ENCODE measurements at places on chromosomes 1 and 21.
A peak's percentile ranks its signal among the peaks of the same experiment; 100 is the strongest.

- no peak for DNase-seq
These were observed 500.8 kb upstream of the PBX1 start for GRCh38 chr1:164058198-164058597.

DNA sequence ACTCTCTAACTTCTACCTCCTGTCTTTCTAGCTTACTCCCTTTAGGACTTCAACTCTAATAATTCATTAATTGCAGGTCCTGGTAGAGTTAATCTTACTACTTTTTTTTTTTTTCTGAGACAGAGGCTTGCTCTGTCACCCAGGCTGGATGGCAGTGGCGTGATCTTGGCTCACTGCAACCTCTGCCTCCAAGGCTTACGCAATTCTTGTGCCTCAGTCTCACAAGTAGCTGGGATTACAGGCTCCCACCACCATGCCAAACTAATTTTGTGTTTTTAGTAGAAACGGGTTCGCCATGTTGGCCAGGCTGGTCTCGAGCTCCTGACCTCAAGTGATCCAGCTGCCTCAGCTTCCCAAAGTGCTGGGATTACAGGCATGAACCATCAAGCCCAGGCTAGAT is 15.7 kb downstream of the BTBD8 start:
- no peak for DNase-seq

GRCh38 chr1:178844436-178844835 is 26.4 kb downstream of the ANGPTL1 start:
- DNase-seq: no peak

DNA sequence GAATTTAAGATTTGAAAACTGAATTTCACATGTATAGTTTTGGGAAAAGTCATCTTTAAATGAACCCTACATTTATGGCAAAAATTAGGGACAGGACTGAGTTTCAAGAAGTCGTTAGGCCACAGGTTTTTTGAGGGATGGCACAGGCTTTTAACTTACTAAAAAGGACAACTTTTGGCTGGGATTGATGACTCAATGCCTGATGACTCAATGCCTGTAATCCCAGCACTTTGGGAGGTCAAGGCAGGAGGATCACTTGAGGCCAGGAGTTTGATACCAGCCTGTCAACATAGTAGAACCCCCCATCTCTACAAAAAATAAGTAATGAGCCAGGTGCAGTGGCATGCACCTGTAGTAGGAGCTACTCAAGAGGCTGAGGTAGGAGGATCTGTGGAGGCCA is 15.9 kb downstream of the UCK2 start:
- no peak for DNase-seq

GRCh38 chr1:196088541-196088940 is 519.7 kb downstream of the KCNT2 start:
- no peak for DNase-seq

- no peak for DNase-seq
These were observed 10.5 kb upstream of the PGD start for GRCh38 chr1:10388387-10388715.

- DNase-seq: no peak
These were observed 261.9 kb downstream of the HLX start for GRCh38 chr1:221141096-221141495.

DNA sequence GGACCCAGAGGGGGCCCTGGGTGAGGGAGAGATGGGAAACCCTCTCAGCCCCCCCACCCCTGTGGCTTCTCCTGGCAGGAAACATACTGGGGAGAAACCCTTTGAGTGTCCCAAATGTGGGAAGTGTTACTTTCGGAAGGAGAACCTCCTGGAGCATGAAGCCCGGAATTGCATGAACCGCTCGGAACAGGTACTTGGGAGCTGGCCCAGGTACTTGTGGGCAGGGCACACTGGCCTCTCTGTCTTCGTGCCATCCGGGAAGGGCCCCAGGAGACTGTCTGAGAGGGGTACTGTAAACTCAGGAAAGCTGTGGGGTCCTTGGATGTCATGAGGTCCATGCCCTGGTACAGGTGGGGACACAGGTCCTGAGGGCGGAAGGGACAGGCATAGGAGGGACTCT is 6.0 kb downstream of the ZBTB48 start:
- DNase-seq: no peak

GRCh38 chr1:90325168-90325567 is 330.3 kb downstream of the ZNF326 start:
- no peak for DNase-seq

DNA sequence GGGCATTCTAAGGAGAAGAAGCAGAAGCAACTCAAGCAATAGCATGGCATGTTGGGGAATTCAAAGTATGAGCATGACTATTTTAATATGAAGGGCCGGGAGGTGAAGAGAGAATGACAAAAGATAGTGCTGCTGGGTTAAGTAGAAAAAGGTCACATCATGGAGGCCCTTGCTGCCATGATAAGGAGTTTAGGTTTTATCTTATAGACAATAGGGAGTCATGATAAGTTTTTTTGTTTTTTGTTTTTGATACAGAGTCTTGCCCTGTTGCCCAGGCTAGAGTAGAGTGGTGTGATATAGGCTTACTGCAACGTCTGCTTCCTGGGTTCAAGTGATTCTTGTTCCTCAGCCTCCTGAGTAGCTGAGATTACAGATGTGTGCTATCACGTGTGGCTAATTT is 3.1 kb downstream of the BNIPL start:
- no peak for DNase-seq

DNA sequence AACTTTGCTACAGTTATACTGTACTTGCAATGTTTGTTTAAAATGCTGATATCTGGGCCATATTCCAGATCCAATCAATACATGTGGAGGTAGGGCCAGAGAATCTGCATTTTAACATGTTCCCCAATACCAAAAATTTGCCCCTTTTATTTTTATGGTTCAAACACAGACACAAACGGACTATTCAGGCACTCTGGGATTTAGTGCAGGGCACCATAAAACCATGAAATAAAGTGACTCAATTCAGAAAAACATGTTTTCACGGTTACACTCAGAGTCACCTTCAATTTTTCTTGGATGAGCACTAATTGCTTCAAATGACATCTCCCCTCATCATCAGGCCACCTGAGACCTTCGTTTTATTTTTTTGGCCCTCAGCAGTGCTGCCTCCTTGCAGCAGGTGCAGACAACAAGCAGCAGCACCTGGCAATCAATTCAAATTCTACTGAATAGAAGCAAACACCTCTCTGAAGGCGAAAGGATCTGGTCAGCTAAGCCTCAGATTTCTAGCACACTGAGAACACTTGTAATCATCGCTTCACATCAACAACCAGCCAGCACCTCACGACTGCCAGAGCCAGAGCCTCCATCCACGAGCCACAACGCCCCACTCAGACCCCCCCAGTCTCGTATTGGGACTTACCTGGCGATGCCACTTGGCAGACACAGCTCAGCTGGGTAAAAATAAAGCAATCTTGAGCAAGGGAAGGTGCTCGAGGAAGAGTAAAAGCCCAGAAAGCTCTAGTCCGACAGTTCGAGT is 1.1 kb downstream of the ERO1B start:
- DNase-seq: no peak

DNA sequence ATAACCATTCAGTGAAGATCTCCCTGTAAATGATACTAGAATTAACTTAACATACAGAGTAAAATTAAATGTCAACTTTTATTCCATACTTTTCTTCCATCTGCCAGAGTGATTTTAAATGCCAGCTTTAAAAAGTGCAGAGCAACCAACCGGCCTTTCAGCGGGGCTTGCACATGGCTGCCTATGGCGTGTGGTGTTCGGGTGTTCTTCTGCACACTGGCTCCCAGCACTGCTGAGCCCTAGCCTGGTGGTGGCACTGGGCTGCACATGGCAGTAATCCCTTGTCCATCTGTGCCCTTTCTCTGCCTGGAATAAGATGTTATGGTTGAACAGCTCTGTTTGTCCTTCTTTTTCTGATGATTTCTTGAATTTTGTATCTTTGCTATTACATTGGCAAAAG is 156.3 kb downstream of the SNX7 start:
- DNase-seq: no peak

- DNase-seq: peak; percentile 62
These were observed 92.1 kb upstream of the SLC44A3 start for GRCh38 chr1:94727846-94728715.

DNA sequence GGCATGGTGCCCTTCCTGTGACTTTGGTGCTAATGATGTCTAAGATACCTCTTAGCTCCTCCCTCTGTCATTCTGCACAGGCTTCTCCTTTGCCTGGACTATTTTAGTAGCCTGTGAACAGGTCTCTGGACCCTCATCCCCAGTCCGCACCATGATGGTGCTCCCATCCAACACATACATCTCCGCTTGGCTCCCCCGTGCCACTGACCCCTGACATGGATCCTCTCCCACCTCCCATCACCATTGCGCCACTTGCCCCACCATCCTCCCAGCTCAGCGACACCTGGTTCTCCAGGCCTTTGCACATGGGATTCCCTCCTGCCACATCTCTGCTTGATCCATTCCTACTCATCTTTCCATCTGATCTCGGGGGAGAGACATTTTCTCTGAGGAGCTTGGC is 33.9 kb downstream of the RUNX3 start:
- no peak for DNase-seq

Data from H54 (cell line).